ENCODE measurements at places on chromosomes 1 and 21.

DNA sequence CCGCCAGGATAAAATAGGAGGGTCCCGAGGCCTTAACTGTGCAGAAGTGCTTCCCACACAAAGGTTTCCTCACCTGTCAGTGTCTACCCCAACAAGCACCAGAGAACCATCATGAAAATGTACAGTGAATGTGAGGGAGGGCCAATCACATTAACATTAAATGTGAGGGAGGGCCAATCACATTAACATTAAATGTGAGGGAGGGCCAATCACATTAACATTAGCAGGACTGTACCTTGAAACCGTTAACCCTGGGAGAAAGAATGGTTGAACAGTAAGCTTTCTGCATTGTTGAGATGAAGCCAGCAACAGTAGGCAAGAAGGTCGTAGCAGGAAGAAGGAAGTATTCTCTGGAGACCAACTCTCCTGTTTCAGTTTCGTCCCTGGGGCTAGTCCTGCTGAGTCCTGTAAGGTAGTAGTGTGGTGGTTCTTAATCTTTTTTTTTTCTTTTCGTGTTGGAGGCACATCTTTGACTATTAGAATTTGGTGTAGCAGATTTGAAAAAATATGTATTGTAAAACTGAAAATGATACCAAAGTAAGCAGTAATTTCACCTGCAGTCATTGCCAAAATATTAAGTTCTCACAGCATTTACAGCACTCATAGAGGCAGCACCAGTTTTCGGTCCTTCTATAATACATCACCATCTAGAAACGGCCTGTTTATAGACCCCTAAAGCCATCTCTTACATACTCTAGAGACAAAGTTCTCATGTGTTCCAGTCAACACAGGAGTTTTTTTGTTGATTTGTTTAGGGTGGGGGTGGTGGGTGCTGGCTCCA lies 98.6 kb upstream of the PPP2R5A start:
- no peak for DNase-seq

DNA sequence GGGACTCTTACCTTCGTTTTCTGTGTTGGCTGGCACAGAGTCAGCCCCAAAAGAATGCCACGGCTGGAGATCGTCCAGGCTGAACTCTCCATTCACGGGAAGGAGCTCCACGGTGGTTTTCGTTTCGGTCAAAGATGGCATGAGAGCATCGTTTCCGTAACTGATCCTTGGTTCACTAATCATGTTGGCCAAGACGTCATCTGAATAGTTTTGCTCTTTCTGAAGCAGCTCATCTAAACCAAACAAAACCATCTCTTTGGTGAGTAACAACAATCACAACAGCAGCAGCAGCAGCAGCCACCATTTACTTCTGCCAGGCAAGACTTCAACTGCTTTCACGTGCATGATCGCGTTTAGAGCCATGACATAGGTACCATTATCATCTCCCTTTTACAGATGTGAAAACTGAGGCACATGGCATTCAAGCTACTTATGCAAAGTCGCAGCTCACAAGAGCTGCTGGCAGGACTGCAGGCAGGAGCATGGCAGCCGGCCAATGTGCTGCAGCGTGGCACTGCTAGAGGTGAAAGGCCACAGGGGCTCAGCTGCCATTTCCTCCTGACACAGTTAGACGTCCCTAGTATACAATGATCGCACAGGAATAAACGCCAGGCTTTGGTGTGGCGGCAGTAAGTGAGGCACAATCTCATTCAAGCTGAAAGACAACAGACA lies 177.1 kb downstream of the GABPA start:
- no peak for DNase-seq

DNA sequence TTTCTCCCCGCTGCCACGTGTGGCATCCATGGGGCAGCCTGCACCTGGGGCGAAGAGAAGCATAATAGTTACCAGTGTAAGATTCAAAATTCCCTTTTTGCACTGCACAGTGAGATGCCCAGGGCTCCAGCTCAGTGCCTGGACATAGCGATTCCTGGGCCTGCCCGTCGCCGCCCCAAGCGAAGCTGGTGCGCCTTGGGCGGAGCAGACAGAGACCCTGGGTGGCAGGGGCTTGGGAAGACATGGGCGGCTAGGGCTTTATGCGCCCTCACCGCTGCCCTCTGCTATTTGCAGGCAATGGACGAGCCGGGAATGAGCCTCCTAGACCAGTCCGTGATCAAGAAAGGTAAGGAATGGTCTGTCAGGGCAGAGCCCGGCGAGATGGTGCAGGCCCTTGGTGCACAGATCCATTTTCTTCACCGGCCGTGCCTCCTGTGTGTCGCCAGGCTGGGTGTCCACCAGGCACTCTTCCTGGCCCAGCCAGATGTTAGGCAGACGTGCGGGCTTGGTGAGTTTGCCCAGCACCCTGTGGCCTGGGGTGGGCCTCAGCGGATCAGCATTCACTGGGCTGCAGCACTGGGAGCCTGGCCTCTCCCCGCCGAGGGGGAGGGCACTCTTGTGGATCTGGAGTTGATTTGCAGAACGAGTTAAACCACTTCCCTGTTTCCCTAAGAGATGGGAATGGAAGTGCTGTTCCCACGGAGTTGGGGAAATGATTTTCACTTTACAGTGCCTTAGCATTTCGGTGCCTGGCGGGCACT lies 1.7 kb downstream of the TFAP2E start:
- no peak for DNase-seq

DNA sequence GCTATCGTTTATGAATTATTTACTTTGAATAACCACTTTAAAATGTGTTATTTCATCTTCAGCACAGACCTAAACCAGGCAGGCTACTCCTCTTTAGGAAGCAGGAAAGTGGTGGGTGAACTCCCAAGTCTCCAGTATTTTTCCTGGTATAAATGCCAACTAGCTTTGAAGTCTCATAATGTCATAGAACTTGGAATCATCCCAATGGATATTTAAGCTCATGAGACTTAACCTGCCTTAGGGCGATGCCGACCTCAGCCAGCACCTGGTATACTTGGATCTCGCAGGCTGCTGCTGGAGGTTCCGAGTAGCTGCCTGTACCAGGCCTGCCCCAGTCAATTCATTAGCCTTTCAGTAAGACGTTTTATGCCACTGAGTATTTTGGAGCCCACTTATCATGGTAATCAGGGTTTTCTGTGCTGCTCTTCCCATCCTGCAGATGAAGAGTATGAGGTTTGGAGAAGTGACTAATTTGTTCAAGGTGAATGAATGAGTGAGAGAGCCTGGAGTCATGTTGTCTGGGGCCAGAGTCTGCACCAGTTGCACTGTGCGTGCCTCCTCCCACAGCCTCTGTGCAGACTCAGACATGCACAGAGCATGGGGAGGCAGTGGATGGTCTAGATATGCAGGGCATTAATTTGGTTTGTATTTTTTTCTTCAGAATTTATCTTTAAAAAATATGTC lies 34.9 kb downstream of the VANGL1 start:
- no peak for DNase-seq

DNA sequence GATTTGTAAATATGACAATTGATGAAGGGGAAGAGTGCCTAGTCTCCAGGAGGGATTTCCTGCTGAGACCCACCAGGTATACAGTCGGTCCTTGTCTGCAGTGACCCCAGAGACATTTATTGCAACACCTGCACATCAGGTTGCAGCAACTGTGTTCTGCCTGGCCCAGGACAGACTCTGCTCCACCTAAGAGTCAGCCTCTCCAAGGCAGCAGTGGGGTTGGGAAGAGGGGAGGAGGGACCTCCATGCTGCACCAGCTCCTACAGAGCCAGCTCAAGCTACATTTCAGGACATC lies 120.4 kb upstream of the IRF2BP2 start:
- DNase-seq = no peak

- DNase-seq = peak; percentile 59
Observed at GRCh38 chr1:246647513-246647912, 76.7 kb upstream of the SCCPDH start.

GRCh38 chr1:174800216-174800851 lies 199.4 kb upstream of the CACYBP start:
- peak; percentile 10 for DNase-seq

DNA sequence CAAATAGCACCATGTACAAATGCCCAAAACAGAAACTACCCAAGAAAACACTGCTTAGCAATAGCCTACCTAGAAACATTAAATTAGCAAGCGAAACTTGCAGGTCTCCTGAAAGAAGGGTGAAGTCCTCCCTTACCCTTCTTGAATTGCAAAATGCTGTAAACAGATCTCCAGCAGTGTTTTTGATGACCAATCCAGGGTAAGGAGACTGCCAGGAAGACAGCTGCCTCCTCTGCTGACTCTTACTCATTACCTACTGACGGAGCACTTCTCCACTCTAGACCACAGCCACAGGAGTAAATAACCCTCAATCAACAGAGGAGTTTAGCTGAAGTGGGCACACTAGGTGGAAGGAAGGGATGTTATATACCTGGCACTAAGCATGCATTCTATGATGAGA lies 32.2 kb upstream of the GADD45A start:
- peak; percentile 97 for DNase-seq

- DNase-seq = peak; percentile 93
Observed at GRCh38 chr1:192225703-192226102, 67.4 kb downstream of the RGS18 start.

GRCh38 chr1:207978441-207978840 lies 67.5 kb upstream of the CD34 start:
- no peak for DNase-seq
